AML-193 (cell line): ENCODE measurements at places on chromosomes 2 and 18.
A peak's percentile ranks its signal among the peaks of the same experiment; 100 is the strongest.

- DNase-seq = no peak
These were observed 204.8 kb downstream of the SETBP1 start for GRCh38 chr18:44885507-44885906.

DNA sequence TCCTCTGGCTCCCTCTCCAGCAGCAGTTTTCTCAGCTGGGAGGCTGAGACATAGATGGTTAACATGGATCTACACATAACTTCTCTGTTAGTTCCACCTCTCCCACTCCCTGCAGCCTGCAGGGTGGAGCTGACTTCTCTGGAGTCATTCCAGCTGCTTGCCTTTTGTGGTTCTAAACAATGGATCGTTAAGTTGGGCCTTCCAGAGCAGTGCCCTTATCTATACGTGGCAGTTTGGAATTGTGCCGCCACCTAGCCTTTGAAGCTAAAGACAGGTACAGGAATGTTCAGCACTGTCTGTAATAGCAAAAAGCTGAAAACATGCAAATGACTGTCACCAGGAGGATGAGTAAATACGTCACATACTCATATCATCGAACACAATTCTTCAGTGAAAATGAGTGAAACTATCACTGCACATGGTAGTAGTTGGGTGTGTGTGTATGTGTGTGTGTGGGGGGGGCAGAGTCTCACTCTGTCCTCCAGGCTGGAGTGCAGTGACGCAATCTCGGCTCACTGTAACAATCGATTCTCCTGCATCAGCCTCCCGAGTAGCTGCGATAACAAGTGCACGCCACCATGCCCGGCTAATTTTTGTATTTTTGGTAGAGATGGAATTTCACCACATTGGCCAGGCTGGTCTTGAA lies 50.3 kb downstream of the SH2D6 start:
- DNase-seq = no peak

- DNase-seq = no peak
These were observed 309.2 kb downstream of the NR4A2 start for GRCh38 chr2:156023229-156023869.

- DNase-seq = no peak
These were observed 13.1 kb downstream of the SPR start for GRCh38 chr2:72900191-72900825.

DNA sequence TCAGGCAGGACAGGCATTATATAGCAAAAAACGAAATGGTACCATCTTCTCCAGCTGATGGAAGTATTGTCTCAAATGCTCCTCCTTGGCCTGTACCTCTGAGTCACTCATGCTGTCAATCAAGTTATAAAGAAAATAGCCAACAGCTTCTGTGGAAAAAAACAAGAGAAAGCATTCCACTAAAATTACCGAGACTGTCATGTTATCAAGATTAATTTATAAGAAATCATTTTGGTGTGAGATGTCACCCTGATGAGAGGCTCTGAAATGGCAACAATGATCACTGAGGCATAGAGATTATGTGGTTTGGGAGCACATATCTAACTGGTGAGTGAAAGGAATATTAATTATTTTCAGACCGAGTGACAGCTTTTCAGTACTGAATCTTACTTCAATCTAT lies 47.4 kb downstream of the LRPPRC start:
- DNase-seq = no peak

GRCh38 chr2:23077596-23077995 lies 307.4 kb upstream of the KLHL29 start:
- DNase-seq = no peak

DNA sequence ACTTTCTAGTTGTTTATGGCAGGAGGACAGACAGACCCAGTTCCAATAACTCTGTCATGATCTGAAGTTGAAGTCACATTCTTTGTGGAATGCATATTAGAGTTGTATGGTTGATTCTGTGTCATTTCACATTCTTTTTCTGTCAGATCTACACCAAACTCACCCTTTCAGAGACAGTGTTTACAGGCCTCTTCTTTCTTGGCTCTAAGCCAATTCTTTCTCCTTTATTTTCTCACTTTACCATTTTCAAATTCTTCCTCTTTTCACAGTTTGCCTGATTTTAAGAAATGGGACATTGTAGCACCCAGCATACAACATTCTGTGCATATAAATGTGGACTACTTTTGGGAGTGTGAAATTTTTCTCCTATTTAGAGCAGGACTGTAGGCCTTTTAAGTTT lies 103.7 kb downstream of the CCDC85A start:
- DNase-seq = no peak

- DNase-seq = no peak
These were observed 30.8 kb downstream of the OTX1 start for GRCh38 chr2:63081404-63081803.

GRCh38 chr2:72104821-72105588 lies 42.7 kb downstream of the CYP26B1 start:
- no peak for DNase-seq

DNA sequence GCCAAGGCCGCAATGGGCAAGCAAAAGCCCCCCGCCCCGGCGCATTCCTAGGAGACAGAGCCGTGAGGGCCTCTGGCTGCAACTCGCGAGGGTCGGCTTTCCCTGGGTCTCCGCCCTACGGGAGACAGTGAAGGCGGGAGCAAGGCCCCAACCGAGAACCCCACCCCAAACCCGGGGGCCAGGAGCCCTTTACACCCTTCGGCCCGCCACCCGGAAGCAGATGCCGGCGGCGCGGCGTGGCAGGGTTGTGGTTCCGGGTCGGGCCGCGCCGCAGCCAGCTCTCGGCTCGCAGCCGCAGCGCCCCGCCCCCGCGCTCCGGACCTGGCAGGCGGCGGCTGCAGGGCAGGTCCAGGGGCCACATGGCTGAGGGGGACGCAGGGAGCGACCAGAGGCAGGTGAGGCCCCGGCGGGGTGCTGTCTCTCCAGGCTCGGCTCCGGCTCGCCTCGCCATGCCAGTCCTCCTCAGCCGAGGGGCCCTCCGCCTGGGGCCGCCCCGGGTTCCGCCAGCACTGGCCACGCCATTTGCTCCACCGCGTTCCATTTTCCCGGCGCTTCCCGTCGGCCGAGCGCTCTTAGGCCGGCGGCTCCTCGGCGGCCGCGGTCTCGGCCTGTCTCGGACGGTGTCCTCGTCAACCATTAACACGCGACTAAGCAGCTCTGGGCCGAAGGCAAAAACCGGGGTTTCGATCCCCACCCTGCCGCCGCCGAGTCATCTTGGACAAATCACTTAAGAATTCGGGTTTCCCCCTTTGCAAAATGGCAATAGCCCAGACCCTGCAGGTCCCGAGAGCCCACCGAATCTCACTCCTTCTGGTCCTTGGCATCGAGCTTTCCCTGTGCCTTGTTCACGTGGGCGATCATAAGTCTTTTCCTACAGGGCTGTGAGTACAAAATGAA lies at the start of gene IMPACT:
IMPACT (plus strand) TSS at position 273 of the 897 bp plus-strand sequence; CDS start at position 360, 87 bp downstream.
- no peak for DNase-seq

DNA sequence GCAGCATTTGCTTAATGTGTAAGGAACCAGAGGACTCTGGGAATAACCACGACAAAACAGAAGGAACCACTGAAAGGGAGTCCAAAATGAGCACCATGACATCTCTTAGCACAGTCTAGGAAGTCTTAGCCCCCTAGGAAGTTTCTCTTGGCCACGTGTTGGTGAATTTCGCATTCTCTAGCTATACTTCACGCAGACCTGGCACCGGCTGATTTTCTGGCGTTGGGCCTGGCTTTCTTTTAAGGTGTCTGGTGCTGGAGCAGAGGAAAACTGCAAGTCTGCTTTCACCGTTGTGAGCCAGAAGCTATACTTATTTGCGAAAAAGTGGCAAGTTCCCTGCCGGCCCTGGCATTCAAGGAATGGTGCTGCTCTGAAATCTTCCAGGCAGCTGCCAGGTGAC lies 156.9 kb downstream of the COL4A4 start:
- DNase-seq = no peak

- no peak for DNase-seq
These were observed 49.3 kb downstream of the HIBCH start for GRCh38 chr2:190270298-190270697.

DNA sequence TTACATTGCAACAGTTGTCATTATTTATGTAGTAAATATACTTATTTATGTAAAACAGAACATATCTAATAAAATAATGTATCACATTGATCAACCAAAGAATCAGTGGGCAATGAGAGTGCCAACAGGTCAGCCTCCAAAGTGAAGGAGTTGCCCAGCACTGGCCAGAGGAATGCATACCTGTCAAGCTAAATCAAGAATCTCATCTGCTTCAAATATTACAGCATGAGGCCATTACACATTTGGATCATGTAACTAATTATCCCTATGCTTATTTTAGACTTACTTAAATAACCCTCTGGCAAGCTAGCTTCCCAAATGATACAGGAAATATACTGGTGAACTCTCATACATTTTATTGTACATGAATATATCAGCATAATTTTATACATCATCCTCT lies 1211.7 kb upstream of the ACVR2A start:
- DNase-seq = no peak

DNA sequence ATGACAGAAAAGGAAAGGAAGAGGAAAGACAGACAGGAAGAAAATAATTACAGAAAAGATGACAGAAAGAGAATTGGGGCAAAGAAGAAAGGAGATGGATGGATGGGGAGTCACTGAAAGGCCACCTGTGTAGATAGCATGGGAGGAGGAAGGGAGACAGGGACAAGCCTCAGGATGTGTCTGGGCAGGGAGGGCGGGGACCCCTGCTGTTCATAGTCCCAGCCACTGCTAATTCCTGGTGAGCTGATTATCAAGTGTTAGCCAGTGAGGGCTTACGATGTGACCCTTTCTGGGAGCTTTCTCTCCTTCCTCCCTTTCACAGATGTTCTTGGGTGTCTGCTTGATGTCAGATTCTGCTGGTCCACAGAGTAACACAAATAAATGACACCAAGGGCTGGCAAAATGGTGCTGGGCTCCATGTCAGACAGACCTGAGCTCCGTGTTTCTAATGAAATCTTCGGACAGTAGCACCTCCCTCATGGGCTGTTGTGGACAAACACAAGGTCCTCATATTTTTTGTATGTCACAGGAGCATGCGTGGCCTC lies 13.6 kb downstream of the FHOD3 start:
- DNase-seq = no peak

- no peak for DNase-seq
These were observed 25.9 kb downstream of the HDLBP start for GRCh38 chr2:241289597-241289996.

DNA sequence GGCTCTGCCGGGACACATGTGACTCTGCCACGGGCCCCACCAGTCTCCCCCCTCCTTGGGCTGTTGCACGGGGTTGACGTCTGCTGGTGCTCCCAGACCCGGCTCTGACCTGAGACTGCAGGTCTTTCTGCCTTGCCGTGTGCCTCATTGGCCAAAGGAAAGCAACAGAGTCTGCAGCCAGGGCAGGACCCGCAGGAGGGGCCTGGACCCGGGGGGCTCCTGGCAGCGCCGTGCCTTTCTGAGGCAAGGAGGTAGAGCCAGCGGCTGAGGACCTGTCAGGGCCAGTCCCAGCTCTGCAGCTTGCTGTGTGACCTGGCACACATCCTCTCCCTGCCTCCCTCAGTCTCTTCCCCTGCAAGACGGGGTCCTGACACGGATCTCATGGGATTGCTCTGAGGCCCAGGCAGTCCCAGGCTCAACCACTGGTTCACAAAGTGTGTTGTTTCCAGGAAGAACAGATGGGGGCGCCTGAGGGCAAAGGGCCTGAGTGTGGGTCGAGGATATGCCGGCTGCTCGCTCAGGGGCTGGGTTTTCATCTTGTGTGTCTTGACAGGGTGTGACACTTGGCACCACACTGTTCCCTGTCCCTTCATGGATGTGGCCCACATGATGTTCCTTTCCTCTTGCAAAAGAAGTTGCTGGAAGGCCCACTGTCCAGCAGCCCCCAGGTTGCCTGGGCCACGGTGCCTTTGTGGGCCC lies 9.0 kb downstream of the CAPN10 start:
- peak; percentile 13 for DNase-seq

DNA sequence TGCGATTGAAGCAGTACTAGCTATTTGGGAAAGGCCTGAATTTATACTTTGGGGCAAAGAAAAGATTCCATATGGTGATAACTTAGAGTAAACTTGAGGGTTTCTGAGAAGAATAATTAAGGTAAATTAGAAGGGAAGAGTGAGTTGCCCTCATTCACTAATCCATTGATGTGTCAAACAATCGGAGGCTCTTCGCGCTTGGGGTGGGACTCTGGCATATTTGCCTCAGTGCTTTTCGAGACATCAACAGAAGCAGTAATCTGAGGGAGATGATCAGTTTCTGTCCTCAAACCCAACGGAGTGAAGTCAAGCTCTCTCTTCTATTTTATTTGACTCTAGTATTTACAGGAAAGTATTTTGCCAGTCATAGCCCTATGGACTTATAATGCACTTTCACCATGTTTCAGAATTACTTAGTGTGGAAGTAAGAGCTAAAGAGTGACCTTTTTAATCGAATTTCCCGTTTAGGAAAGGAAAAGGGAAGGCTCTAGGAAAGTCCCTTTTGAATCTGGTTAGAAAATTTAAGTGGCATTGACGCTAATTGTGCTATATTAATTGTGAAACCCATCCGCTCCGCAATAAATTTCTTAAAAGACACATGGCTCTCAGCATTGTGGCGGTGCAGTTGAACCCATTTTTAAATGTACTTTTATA lies 1.3 kb downstream of the RAB10 start:
- DNase-seq = no peak

- DNase-seq = no peak
These were observed 156.2 kb upstream of the NDUFV2 start for GRCh38 chr18:8946066-8946838.

DNA sequence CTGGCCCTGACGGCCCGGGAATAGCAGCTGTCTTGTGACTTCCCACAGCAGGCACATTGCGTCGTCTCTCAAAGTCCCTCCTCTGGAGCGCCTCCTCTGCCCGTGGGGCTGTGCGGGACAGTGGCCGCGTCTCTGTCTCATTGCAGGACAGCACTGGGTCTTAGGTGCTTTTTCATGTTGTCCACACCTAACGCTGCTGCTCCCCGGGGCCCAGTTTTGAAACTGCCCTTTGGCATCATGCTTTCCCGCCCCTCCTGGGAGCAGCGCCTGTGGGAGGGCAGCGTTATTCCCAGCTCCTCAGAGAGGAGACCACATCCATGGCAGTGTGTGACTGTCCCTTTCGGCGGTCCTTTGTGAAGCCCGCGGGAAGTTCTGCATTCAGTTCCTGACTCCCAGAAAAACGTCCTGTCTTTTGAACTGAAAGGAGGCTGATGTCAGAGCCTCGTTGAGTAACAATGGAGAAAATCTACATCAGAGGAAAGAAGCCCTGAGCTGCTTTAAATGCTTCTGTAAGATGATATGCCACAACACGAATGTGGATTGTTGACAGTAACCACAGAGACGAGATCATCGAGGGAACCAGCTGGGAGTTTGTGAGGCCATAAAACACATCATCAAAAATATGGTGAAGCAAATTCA lies 226.0 kb downstream of the FAM210A start:
- DNase-seq = no peak
